ENCODE measurements at places on chromosomes 5 and 9. TPM values are rescaled to one million over a fixed set of nuclear protein-coding genes. Genes with fewer than 3 reads are reported as not detected.

The ARHGEF39 gene
- total RNA-seq = 0.17 TPM

The HTR4 gene
- 0.32 TPM for total RNA-seq

The DMRT2 gene
- not detected for total RNA-seq

The OR1J2 gene
- not detected for total RNA-seq
